Ecto neural progenitor cell (in vitro differentiated cells): ENCODE measurements at places on chromosomes 3 and 15.

DNA sequence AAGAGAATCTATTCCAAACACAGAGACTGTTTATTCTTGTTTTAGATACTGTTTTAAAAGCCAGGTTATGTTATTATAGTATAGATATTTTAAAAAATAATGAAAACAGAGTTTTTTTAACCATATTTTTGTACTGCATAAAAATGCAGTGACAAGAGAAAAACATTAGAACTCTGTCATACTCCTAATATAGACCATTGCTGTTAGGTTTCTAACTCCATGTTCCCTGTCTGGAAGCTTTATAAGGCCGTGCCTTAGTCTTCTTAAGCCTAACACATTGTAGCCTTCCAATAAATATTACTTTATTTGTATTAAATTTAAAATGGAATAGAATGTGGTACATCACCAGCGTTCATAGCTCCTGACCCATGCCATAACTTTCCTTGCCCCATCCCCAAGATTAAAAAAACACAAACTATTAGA lies 53.2 kb downstream of the MBNL1 start:
- no peak for DNase-seq

DNA sequence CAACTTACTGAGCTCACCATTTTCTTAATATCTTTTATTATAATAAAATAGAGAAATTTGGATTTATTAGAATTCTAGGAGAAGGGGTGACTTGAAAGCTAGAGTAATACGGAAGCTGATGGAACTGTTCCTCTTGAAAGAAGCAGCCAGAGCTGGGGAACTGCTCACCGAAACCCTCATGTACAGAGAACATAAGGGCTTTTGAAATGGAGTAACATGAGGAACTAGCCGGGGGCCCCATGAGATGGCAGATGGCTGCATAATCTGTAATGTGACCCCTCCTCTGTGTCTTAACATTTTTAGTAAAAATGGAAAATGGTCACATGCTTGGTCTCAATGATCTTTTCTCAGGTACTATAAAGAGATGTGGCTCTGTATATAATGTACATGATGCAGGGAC lies 15.7 kb upstream of the DYNC1LI1 start:
- DNase-seq, result no peak

DNA sequence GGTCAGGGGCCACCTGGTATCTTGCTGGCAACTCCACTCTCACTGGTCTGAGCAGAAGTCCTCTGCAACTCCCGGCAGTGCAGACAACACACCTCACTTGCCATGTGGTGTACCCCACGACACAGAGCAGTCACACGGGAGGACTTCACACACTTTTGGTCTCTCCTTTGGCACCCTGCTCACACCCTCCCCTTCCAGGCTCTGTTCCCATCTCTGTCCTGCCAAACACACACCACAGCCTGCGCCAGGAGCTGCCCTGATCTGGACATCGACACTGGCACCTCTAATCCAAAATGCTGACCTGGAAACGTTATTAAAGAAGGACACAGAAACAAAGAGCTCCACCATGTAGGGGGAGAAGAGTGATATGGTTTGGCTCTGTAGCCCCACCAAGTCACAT lies 57.2 kb downstream of the SLC41A3 start:
- DNase-seq, result no peak

- no peak for DNase-seq
Measured at GRCh38 chr3:17810759-17811158, 68.3 kb upstream of the TBC1D5 start.

DNA sequence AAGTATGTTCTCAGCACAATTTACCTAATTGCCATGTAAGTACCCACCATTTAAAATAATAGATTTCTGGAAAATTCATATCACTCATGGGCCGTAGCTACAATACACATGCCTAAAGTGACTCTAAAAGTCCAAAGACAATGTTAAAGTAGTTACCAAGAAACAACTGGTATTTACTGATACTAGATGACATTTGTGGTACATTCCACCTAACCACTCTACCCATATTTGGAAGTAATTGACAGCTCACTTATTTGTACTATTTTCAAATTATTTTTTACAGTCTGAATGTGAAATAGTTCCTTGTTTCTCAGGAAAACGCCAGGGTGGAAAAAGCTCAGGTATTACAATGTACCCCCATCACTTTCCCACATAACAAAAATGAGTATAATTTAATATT lies 573.0 kb downstream of the MECOM start:
- DNase-seq, result no peak

DNA sequence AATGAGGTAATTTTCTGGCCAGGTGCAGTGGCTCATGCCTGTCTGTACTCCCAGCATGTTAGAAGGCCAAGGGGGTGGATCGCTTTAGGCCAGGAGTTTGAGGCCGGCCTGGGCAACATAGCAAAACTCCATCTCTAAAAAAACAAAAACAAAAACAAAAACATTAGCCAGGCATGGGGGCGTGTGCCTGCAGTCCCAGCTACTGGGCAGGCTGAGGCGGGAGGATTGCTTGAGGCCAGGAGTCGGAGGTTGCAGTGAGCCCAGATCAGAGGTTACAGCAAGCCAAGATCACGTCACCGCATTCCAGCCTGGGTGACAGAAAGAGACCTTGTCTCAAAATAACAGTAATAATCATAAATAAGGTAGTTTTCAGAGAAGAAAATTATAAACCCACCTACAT lies 55.7 kb downstream of the LDHAL6B start:
- DNase-seq, result no peak

- no peak for DNase-seq
Measured at GRCh38 chr3:38950581-38950980, 101.2 kb downstream of the SCN11A start.

GRCh38 chr3:8458711-8459110 lies 42.9 kb upstream of the LMCD1 start:
- DNase-seq, result no peak

GRCh38 chr15:38208206-38208605 lies 44.4 kb upstream of the SPRED1 start:
- DNase-seq, result no peak

GRCh38 chr3:126398423-126399350 lies 4.0 kb downstream of the CFAP100 start:
- DNase-seq, result no peak

GRCh38 chr3:13515786-13516759 lies 32.9 kb upstream of the FBLN2 start:
- no peak for DNase-seq

GRCh38 chr3:143001034-143001368 lies 369 bp upstream of the U2SURP start:
- no peak for DNase-seq

DNA sequence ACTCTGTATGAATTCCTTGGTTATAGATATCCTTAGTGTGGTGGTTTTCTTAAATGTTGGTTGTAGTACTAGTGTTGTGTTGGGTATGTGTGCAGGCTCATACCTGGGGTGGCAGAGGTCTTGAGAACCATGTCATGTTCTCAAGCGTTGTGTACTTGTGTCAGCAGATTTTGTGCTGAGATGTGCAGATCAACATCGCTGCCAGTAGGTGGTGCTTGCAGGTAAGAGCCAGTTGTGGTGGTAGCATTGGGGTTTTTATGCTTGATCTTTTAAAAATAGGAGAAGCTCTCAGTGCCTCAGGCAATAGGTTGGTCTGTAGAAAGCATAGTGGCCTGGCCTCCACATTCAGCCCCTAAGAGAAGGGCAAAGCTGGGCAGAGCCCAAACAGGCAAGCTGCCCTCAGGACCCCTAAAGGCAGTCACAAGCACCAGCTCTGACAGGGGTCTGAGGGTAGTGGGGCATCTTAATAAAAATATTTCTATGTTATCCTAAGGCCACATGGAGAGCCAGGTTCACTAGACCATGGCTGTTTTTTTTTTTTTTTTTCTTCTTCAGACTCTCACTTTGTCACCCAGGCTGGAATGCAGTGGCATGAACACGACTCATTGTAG lies 164.0 kb downstream of the IL20RB start:
- no peak for DNase-seq

- no peak for DNase-seq
Measured at GRCh38 chr3:23663661-23664186, 142.0 kb upstream of the UBE2E1 start.

- DNase-seq, result no peak
Measured at GRCh38 chr3:186786922-186787321, 3.5 kb downstream of the EIF4A2 start.

GRCh38 chr3:57314204-57314603 lies 21.7 kb upstream of the ASB14 start:
- no peak for DNase-seq

GRCh38 chr3:127100459-127101410 lies 92.2 kb upstream of the PRR23E start:
- DNase-seq, result no peak

GRCh38 chr15:99306694-99307338 lies 55.5 kb downstream of the LRRC28 start:
- peak; percentile 48 for DNase-seq

DNA sequence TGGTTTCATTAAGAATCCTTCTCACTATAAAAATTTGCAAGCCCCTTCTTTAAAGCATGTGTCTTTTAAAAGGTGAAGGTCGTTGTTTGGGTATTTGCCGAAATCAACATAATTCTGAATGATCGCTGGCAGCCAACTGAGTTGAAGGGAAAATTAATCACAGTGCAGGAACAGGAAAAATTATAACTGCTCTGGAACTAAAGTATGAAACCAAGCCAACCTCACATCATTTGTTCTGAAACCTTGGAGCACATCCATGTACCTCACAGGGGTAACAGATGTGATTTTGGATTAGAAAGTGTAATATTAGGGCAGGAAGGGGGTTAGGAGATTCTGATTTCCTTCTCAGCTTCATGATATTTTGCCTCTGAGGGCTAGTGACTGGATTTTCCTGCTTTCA lies 52.2 kb upstream of the PTX3 start:
- DNase-seq, result no peak

- no peak for DNase-seq
Measured at GRCh38 chr15:31102039-31102321, 455 bp upstream of the TRPM1 start.

DNA sequence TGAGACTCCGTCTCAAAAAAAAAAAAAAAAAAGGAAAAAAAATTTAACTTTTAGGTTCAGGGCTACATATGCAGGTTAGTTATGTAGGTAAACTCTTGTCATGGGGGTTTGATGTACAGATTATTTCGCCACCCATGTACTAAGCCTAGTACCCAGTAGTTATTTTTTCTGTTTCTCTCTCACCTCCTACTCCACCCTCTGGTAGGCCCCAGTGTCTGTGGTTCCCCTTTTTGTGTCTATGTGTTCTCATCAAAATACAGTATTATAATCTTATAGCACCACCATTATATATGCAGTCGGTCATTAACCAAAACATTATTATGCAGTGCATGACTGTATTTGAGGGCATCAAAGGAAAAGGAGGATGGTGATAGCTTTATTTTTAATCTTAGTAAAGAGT lies 47.3 kb downstream of the CHP1 start:
- DNase-seq, result no peak

DNA sequence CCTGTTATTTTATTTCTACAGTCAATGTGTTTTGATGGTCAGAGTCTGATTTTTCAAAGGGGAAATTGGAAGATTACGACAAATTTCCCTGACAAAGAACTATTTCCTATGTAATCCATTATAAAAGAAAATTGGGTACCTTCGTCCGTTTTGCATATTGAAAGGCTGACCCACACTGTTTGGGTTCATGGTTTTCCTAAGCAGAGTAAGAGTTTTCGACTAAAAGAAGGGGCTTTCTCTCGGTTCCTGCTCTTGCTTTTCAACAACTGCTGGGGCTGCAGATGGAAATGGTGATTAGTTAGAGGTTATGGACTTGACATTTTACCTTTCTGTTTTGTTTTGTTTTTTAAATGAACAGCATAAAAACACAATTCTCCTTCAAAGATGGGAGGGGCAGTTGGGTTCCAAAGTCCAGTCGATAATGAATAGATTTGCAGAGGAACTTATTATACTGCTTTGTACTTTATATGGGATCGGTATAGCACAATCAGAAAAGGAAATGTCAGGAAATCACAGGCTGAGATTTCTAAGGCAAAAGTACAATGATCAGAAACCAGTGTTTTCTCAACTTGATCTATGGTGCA lies 978 bp downstream of the KCNMB2 start:
- no peak for DNase-seq

DNA sequence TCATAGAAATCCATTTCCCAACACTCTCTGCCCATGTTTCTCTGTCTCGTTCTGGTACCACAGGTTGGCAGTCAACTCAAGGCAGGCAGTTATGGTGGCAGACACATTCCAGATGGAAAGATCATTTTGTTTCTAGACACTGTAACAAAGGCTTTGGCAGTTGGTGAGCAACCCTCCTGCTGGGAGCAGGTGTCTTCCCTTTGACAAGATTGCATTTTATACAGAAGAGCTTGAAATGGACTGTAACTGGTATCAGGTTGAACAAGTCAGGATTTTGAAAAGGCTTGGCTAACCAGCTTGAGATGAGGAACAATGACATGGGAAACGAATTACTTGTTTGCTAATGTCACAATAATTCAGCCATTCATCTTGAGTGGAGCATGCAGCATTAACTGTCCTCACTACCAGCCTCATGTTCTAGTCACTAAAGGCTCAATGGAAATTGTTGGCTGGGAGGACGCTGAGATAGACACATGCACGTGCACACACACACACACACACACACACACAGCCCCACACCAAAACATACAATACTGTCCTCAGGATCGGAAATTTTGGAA lies 170.0 kb downstream of the SEMA6D start:
- no peak for DNase-seq

DNA sequence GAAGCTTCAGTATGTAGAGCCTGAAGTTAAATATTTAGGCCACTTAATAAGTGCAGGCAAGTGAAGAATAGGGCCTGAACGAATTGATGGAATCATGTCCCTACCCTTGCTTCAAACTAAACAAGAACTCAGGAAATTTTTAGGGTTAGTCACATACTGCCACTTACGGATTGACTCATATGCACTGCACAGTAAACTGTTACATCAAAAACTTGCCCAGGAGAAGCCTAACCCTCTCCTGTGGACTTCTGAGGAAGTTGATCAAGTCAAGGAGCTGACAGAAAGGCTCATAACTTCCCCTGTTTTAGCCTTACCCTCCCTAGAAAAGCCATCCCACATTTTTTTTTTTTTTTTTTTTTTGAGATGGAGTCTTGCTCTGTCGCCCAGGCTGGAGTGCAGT lies 20.6 kb upstream of the KBTBD12 start:
- DNase-seq, result no peak

DNA sequence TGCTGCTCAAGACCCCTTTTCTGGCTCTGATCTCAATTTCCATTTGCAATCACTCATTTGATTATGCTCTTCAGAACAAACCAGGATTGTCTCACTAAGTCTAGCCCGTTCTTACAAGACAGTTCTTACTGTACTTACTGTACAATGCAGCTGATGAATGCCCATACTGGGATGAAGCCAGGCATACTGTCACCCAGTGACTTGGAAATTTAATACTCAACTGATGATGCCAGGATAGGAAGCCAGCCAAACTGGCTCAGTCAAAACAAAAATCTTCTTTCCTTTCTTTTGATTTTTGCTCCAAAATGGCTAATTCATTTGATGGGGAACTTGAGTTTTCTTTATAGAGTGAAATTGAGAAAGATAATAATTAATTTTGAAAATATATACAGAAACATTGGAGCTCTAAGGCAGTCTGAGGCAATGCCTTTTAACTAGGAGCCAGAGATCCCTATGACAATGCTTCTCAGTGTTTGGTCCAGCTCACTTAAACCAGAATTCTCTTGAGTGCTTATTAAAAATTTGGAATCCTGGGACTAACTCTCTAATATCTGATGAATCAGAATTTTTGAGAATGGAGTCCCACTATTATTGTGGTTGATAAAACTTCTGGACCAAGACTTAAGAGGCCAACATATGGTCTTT lies 265.6 kb upstream of the THBS1 start:
- DNase-seq, result no peak
